ENCODE measurements at places on chromosomes 12 and 14. TPM values are rescaled to one million over a fixed set of nuclear protein-coding genes. Genes with fewer than 3 reads are reported as not detected.
A peak's percentile ranks its signal among the peaks of the same experiment; 100 is the strongest.

GRCh38 chr12:22275843-22276242 lies 58.7 kb downstream of the ST8SIA1 start:
- DNase-seq: peak; percentile 87

GRCh38 chr12:79296133-79296532 lies 394.6 kb downstream of the PAWR start:
- DNase-seq: no peak

- no peak for DNase-seq
Measured at GRCh38 chr14:67508956-67509355, 20.4 kb upstream of the TMEM229B start.

- DNase-seq: no peak
Measured at GRCh38 chr14:90850487-90850886, 34.3 kb upstream of the TTC7B start.

DNA sequence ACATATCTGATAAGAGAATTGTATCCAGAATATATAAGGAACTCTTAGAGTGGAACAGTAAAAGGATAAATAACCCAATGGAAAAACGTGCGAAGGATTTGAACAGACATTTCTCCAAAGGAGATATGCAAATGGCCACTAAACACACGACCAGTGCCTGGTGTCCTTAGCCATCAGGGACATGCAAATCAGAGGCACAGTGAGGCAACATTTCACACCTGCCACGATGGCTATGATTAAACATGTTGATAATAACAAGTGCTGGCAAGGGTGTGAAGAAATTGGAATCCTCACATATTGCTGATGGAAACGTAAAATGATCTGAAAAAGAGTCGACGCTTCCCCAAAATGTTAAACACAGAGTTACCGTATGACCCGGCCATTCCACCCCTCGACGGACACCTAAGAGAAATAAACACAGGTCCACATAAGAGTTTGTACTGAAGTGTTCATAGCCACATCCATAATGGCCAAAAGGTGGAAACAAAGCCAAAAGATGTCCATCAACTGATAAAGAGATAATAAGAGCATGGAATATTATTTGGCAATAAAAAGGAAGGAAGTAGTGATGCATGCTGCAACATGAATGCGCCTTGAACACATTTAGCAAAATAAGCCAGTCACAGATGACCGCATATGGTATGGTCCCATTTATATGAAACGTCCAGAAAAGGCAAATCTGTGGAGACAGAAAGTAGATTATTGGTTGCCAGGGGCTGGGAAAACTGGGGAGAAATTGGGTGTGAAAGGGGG lies 6.3 kb upstream of the TMEM121 start:
- DNase-seq: no peak

DNA sequence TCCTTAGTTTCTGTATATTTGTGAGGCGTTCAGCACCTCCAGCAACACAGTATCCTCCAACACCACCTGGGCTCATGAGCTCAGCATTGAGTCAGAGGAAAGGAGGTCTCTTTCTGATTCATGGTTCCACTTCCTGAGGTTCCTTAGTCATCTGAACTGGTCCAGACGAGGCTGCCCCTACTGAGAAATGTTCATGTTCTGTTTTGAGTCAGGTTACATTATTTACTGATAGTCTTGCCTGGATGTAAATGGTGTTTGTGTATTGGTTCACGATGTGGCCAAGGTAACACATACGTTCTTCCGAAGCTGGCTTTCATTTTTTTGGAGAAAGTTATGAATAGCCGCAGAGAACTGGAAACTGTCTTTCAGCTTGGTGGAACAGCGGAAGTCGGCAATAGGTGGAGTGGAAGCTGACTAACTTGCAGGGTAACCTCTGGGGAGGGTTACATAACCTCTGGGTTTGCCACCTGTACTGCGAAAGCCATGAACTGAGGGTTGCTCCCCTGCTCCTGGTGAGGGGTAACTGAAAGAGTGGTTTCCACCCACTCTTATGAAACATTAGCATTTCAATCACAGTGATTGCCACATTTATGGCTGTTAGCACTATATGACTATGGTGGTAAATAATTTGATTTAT lies 42.2 kb upstream of the MANSC4 start:
- no peak for DNase-seq

GRCh38 chr12:116247377-116247776 lies 30.1 kb downstream of the MED13L start:
- no peak for DNase-seq

DNA sequence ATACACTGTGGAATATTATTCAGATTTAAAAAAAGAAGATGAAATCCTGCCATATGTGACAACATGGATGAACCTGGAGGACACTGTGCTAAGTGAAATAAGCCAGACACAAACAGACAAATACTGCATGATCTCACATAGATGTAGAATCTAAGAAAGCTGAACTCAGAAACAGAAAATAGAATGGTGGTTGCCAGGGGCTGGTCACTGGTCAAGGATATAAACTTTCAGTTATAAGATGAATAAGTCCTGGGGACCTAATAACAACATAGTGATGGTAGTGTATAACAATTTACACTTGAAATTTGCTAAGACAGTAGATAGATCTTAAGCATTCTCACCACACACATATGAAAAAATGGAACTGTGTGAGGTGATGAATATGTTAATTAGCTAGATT lies 161.3 kb upstream of the TMCC3 start:
- DNase-seq: no peak

- DNase-seq: no peak
Measured at GRCh38 chr12:39125566-39125965, 220.2 kb upstream of the CPNE8 start.

DNA sequence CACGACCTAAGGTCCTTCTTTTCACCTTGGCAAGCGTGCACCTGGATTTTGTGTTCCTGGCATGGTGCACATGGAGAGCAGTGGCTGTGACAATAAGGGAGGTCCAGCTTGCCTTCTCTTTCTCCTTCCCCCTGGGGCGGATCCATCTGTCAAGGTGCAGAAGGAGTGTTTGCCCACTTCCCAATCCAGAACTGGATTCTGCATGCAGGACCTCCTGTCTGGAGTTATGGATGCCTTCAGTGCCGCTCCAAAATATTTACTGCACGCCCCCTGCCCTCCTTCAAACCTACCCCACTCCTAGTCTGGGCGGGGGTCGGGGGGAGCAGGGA lies 192.7 kb downstream of the DPF3 start:
- DNase-seq: no peak

DNA sequence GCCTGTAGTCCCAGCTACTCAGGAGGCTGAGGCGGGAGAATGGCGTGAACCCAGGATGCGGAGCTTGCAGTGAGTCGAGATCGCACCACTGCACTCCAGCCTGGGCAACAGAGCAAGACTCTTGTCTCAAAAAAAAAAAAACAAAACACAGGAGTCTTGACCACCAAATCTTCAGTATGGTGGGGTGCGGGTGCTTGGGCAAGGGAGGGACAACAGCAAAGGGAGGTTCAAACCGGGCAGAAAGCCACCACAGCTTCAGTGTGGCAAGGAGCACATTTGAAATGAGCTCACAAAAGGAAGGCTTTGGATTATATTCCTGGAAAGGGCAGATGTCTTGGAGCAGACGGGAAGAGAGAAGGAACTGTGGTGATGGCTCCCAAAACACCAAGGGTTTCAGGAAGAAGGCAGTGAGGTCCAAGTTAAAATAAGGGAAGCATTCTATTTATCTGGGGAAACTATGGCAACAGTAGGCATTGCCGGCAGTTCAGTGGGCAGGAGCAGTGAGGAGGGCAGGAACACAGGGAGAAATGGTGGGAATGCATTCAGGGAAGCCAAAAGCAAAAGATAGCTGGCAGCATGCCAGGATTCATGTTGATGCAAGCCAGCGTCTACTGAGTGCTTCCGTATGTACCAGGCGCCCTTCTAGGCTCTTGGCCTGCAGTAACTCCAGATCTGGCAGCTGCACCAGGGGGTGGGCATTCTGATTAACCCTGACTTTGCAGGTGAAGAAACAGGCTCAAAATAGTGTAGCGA lies 51.0 kb upstream of the SRSF5 start:
- peak; percentile 69 for DNase-seq

DNA sequence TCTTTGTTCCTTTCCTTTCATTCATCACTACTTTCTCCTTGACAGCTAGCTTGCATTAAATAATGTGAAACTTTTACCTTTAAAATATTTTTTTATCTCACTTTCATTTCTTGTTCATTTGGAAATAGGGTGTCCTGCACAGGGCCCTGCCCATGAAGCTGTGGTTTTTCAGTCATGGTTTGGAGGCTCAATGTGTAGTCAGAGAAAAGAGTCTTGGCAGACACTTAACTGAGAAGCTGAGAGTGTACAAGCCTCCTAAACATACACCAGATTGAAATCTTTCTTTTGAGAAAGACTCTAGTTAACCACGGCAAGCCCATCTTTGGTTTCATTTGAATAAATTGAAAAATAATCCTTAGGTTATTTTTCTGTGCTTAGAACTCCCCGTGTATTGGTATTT lies 74.2 kb downstream of the KICS2 start:
- DNase-seq: no peak

- DNase-seq: no peak
Measured at GRCh38 chr12:57840726-57841125, 5.8 kb downstream of the CTDSP2 start.

DNA sequence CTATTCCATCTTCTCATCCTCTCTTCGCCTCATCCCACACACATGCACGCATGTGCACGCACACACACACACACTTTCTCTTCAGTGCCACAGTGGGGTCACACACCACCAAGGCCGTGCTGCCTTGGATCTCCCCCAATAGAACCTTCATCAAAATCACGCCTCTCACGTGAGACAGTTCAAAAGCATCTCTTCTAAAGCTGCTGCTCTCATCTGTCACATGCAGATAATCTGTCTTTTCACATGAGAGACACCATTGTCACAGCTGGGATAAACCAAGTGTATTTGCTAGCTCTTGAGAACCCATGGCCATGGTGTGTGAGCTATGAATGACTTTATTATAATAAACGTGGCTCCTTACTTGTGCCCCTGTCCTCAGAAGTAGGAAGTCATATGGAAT lies 218.7 kb downstream of the EGLN3 start:
- no peak for DNase-seq

CLEC2A gene
- not detected for total RNA-seq

ADSS1 gene
- total RNA-seq: 13.0 TPM

AKT1 gene
- total RNA-seq: 116 TPM

KCNK13 gene
- 0.16 TPM for total RNA-seq

TMCC3 gene
- total RNA-seq: 8.3 TPM

SCNN1A gene
- 175 TPM for total RNA-seq

MDGA2 gene
- not detected for total RNA-seq

MYO1H gene
- total RNA-seq: under 0.01 TPM

INHBE gene
- not detected for total RNA-seq

PLEKHH1 gene
- total RNA-seq: 2.9 TPM

Data from breast epithelium (tissue), 4 donors.